Hepatocyte (in vitro differentiated cells): ENCODE measurements at places on chromosomes 16 and 17. TPM values are rescaled to one million over a fixed set of nuclear protein-coding genes. Genes with fewer than 3 reads are reported as not detected.

The HYDIN gene
- 0.04 and 1.1 TPM in 2 replicates for polyA plus RNA-seq

DNA sequence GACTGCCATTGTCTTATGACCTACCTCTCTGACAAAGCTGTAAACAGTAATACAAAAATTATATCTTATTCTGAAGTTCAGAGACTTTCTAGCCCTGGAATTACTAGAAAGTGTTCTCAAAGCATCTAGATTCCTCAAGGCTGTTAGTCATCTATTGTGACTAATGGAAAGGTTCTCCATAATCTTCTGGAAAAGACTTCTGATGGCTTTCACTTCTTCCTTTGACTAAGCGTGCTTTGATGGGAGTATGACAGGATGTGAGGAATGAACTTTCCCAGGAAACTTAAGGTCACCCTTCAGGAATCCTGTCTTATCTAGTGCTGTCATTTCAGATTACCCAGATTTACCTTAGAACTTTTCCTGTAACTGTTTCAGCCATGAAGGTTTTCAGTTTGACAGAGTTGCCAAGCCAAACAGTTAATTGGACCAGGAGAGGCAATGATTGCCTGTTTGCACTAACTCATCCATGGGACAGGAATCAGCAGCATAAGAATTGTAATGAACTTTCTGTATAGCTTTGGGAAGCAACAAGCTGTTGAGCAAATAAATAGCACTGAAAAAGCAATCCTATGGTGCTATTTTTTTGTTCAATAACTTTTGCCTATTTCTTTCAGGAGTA lies 43.5 kb downstream of the AP2B1 start:
- no peak for DNase-seq

GRCh38 chr16:50067290-50067853 lies 1.6 kb downstream of the HEATR3 start:
- peak; percentile 53 for DNase-seq

DNA sequence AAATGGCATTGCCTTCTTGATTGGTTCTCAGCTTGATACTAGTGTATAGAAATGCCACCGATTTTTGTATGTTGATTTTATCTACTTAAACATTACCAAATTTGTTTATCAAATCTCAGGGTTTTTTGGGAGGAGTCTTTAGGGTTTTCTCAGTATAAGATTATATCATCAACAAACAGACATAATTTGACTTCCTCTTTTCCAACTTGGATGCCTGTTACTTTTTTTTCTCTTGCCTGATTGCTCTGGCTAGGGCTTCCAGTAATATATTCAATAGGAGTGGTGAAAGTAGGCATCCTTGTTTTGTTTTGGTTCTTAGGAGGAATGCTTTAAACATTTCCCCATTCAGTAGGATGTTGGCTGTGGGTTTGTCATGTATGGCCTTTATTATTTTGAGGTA lies 29.1 kb downstream of the EFCAB13 start:
- no peak for DNase-seq

The PRR29 gene
- polyA plus RNA-seq, result 0.62 and 1.4 TPM in 2 replicates

- peak; percentile 66 for DNase-seq
Measured at GRCh38 chr17:68248199-68248825, 469 bp downstream of the AMZ2 start.

DNA sequence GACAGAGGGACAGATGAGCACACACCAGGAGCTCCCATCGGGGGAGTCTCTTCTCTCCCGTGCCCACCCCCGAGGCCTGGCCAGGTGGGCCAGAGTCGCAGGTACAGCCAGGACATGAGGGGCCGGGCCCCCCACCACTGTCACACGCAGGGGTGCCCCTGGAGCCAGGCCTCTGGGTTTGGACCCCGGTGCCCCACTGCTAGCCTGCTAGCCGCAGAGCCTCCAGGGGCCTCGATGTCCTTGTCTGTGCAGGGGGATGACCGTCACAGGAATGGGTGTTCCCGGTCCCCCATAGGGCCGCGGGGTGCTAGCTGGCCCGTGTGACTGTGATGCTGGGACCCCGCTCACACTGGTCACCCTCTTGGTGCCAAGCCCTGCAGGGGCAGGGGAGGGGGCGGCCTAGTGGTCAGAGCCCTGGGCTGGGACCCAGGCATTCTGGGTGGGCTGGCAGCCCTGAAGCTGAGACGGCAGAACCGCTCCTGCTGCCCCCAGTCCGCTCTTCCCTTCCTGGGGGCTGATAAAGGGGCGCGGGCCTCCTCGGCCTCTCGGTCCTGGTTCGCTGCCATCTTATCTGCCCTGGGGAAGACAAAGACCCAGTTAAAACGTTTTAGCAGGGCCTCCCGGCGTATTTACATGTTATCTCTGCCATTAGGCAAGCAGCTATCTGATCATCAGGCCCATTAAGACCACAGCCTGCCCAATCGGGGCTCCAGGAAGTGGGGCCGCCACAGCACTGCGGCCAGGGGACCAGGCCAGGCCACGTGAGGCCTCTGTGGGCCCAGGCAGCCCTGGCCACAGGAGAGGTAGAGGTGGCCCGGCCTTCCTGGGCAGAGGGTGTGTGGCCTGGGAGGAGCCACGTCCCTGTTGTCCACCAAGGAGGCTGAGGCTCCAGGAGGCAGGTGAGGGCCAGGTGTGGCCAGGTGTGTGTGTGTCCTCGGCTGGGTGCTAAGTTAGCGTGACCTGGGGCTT lies 57.2 kb upstream of the ZC3H18 start:
- DNase-seq, result peak; percentile 52

The SMARCD2 gene
- 46.0 and 52.9 TPM in 2 replicates for polyA plus RNA-seq

DNA sequence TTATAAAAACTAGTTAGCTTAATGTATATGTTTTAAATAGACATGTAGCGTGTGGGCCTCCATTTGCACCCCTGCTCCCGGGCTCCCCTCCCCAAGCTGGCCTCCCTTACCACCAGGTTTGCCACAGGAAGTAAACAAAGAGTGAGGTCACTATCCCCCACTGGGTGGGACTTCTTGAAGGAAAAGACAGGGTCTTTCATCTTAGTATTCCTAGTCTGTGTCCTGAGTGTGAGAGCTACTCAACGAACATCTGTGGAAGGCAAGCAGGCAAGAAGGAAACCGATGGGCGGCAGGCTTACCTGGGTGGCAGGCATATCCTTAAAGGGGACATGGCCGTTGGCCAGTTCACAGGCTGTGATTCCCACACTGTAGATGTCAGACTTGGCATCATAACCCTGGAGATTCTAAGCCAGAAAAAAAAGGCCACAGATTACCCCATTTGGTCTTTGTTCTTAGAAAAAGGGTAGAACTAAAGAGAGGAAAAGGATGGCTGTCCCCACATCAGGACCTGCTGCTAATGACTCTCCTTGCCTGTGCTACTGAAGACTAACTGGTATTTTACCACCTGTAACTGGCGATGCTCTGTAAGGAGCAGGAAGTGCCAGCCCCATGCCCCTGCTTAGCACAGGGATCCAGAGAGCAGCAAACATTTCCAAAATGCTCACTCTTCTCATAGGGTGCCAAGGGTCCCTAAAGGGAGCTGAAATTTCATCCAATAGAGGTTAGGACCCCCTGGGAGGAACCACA lies 6.6 kb upstream of the LIMD2 start:
- DNase-seq, result no peak

The TNFSF13 gene
- 2.4 and 5.4 TPM in 2 replicates for polyA plus RNA-seq

DNA sequence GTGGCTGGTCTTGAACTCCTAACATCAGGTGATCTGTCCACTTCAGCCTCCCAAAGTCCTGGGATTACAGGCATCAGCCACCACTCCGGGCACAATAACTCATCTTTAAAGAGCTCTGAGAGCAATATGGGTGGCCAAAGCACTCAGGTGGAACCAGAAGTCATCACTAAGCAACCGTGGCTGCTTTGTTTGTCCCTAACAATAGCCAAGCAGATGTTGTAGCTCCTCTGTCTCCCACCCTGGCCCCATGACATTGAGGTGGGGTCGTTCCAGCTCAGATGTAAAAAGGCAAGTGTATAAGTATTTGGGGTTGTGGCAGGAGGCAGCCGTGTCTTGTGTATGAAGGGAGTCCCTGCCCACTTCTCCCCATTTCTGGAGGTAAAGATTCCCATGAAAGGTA lies 3.7 kb upstream of the SCIMP start:
- DNase-seq, result no peak

The CES3 gene
- polyA plus RNA-seq, result 3.4 and 3.8 TPM in 2 replicates

The MYH13 gene
- polyA plus RNA-seq, result not detected in 2 replicates

DNA sequence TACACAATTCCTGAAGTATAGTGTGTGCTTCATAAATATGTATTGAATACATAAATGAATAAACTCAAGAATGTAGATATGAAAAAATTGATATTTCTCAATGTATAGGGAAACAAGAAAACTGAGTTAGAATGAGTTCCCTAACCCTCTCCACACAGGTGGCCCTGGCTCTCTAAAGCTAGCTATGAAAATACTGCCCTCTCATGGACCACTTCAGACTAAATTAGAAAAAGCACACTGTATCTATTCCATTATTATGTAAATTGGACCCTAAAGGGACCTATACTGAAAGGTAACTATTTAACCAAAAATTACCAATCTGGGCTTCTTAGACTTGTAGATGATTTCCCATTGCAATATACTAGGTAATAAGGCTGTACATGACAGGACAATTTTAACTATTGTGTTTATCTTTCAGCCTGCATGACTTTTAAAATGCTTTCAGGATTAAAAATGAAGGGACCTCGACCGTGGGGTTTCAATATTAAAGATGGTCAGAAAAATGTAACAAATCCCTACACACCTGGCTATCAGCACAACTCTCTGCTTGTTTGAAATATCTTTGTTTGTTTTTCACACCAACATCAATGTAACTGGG lies 672.5 kb upstream of the KIF2B start:
- peak; percentile 43 for DNase-seq

The RAMP2 gene
- 48.7 and 62.3 TPM in 2 replicates for polyA plus RNA-seq

The SLX1A gene
- polyA plus RNA-seq, result 111 and 125 TPM in 2 replicates

The TBC1D3 gene
- polyA plus RNA-seq, result not detected in 2 replicates

- DNase-seq, result no peak
Measured at GRCh38 chr16:79691007-79691406, 90.5 kb upstream of the MAF start.

- no peak for DNase-seq
Measured at GRCh38 chr17:27155866-27156265, 138.0 kb upstream of the WSB1 start.

GRCh38 chr16:70688246-70688742 lies 2.4 kb upstream of the MTSS2 start:
- DNase-seq, result no peak

The LSM12 gene
- 44.5 and 45.8 TPM in 2 replicates for polyA plus RNA-seq

GRCh38 chr16:3358871-3359270 lies 3.2 kb downstream of the OR2C1 start:
- no peak for DNase-seq

The CACNG1 gene
- polyA plus RNA-seq, result not detected in 2 replicates

GRCh38 chr16:81493755-81494433 lies 49.3 kb downstream of the CMIP start:
- peak; percentile 88 for DNase-seq

DNA sequence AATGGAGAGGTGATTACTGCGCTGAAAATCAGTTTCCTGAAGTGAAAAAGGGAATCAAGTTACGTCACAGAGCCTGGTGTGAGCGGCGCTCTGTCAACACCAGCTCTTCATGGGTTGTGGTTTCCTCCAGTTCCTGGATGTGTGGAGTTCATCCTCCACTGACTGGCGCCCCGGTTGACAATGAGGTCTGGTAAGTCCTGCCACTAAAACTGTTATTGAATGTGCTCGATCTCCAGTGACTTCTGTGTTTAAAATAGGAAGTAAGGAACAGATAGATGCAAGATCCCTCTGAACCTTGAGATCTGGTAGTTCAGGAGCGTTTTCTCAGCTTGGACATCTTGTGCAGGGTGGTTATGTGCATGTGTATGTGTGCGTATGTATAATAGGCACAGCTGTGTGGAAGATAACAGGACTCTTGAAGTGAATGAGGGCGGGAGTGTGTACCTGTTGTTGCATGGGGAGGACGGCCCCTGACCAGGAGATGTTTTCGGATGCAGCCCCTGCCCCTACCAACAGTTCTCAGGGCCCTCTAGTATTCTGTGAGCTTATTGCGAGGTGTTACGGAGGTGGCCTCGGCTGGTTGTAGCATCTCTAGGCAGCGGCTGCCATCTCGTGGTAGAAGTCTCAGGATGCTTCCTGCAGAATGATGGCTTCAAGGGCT lies 22.0 kb upstream of the GOT2 start:
- DNase-seq, result peak; percentile 87

GRCh38 chr17:29621751-29622194 lies 939 bp downstream of the CORO6 start:
- no peak for DNase-seq

The MED9 gene
- polyA plus RNA-seq, result 17.1 and 21.1 TPM in 2 replicates

GRCh38 chr16:66423177-66423576 lies 3.9 kb upstream of the BEAN1 start:
- DNase-seq, result no peak

DNA sequence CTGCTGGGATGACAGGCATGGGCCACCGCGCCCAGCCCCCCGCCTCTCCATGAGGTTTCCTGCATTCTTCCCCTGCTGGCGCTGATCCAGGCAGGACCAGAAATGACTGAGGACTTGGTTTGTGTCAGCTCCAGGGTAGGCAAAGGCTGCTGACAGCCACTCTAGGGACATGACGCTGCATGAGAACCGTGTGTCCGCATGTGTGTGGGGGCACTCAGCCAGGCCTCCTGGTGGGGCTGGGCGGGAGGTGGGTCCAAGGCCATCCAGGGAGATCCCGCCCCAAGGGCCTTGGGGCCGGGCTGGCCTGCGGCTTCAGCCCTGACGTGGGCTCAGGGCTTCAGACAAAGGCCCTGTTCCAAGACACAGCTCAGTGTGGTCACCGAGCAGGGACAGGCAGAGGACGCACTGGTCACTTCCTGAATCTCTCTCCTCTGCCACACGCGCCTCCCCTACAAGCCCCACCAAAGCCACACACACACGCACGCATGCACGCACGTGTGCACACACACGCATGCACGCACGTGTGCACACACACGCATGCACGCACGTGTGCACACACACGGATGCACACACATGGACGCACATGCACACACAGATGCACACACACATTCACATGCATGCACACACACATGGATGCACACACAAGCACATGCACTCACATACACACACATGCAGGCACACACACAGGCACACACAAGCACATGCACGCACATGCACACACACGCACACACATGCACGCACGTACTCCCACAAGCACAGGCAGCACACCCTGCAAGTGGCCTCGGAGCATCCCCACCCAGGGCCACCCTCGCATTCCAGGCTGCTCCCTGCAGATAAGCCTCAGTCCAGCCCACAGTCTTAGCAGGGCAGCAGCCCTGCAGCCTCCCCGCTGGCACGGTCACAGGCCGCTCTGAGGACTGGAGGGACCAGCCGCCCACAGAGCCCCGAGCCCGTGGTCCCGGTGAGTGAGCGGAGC lies 5.3 kb upstream of the TMEM204 start:
- DNase-seq, result no peak

GRCh38 chr17:1829216-1829591 lies 498 bp downstream of the SMYD4 start:
- peak; percentile 37 for DNase-seq
